ENCODE measurements at places on chromosomes 6 and 20.

GRCh38 chr6:41092421-41093140 lies 19.8 kb downstream of the NFYA start:
- DNase-seq, result no peak

DNA sequence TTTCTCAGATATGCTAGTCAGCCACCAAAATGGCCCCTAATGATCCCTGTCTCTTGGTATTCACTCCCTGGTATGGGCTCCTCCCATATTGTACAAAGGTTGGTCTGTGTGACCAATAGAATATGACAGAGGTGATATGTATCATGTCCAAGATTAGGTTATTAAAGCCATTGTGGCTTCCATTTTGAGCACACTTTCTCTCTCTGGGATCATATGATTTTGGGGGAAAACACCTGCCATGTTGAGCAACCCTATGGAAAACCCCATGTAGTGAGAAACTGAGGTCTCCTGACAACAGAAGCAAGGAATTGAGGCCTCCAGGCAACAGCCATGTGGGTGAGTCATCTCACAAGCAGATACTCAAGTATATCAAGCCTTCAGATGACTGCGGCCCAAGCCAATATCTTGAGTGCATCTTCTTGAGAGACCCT lies 7.1 kb upstream of the ZNF318 start:
- no peak for DNase-seq

DNA sequence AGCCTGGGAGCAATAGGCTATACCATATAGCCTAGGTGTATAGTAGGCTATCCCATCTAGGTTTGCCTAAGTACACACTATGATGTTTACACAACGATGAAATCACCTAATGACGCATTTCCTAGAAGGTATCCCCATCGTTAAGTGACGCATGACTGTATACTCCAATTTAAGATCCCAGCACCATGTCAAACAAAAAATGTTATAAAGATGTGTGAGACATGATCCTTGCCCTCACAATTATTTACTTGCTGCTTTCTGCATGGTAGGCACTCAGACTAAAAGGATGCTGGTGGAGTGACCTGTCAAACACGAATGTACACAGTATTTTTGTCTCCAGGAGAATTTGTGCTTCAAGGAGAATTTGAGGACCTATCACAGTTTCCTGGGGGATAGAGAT lies 32.3 kb downstream of the SNAP25 start:
- DNase-seq, result no peak

DNA sequence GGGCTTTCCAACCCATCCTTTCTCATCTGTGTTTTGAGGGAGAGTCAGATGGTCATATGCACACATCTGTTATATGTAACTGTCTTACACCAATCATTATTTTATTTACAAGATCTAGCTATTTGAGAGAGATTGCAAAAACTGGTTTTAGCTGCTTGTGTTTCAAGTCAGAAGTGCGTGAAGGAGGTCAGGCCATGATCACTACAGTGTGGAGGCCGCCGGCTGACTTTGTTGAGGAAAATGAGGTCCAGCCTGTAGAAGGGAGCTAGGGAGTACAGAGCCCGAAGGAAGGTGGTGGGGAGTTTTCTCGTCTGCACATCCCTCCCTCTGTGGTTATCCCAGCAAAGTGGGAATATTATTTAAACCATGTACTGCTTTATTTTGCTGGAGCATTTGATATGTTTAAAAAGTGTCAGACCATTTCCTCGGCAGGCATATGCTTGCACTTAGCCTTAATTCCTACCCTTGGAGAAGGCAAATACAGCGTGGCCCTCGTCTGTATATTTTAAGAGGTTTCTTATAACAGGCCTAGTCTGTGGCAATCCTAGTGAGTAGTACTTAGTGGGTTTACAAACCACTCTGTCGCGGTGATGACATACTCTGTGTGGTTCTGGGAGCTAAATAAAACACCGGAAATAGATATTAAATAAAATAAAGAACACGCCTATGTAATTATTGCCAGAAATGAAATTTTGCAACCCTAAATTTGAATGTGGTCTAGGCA lies 95.6 kb downstream of the UST start:
- DNase-seq, result no peak

Data from T-helper 17 cell (primary cell).